Fibroblast of villous mesenchyme (primary cell): ENCODE measurements at places on chromosomes 1 and 21.
A peak's percentile ranks its signal among the peaks of the same experiment; 100 is the strongest.

GRCh38 chr1:22611530-22611947 is 24.9 kb upstream of the C1QA start:
- DNase-seq: peak; percentile 63

DNA sequence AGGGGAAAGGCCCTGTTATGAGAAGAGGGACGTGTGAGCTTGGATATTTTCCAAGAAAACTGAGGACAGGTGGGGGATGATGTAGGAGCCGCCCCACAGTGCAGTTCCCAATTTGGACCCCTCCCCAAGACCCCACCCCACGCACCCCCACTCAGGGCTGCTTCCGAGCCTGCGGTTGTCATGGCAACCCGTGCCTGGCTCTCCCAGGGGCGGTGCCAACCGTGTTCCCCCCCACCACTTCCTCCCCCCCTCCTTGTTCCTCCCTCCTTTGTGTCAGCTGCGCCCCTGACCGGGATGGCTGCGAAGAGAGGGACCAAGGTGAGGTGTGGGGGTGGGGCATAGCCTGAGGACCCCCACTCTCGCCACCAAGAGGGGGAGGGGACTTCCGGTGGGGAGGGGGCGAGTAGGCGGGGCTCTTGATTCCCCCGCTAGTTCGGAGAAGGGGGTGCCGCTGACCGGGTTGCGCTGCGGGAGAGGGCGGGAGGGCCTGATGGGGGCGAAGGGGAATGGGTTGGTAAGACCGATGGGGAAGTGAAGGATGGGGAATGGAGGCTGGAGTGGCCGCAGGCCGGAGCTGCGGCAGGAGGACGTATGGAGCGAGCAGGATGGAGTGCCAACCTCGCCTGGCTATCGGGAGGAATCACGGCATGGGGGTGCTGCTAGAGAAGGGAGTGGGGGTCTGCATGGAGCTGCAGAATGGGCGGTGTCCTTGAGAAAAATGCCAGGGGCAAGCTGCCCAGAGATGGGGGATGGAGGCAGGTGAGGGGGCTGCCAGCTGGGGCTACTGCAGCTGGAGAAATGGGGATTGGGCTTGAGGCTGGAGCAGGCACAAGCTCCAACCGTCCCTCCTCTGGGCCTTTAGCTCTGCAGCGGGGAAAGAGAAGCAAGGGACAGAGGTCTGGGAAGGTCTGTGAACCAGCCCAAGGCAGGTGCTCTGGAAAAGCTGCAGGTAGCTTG is 953 bp downstream of the TRIM46 start:
- DNase-seq: no peak

GRCh38 chr21:46211786-46212720 is 16.5 kb downstream of the LSS start:
- no peak for DNase-seq

GRCh38 chr1:19360016-19360415 is 47.9 kb downstream of the SLC66A1 start:
- DNase-seq: no peak

DNA sequence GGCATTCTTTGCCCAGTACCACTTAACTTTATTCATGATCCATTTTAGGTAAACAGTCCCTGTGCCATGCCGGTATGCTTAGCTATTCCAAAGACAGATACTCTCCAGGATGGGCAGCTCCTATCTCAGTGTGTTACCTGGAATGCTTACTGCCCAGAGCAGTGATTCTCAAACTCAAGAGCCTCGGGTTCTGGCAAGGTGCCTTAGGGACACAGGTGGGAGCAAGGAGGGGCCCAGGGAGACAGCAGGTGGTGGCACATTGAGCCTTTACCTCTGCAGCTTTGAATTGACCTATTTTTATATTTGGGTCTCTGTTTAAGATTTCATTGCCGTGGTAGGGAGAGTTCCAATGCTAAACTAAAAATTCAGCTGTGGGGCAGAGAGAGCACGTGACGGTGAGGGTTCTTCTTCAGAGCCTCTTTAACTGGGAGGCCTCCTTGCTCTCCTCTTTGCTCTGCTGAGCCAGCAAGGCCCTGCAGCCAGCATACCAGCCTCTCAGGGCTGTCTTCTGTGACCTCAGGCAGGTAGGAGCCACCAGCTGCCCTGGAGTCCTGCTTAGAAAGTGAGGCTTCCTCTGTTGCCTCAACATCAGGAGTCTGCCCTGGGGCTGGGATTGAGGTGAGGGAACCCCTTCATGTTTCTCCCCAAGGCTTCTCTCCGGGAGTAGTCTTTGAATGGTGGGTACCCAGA is 20.2 kb downstream of the PHGDH start:
- no peak for DNase-seq

- peak; percentile 56 for DNase-seq
These were observed 12.4 kb downstream of the TMCC2 start for GRCh38 chr1:205240118-205240517.

DNA sequence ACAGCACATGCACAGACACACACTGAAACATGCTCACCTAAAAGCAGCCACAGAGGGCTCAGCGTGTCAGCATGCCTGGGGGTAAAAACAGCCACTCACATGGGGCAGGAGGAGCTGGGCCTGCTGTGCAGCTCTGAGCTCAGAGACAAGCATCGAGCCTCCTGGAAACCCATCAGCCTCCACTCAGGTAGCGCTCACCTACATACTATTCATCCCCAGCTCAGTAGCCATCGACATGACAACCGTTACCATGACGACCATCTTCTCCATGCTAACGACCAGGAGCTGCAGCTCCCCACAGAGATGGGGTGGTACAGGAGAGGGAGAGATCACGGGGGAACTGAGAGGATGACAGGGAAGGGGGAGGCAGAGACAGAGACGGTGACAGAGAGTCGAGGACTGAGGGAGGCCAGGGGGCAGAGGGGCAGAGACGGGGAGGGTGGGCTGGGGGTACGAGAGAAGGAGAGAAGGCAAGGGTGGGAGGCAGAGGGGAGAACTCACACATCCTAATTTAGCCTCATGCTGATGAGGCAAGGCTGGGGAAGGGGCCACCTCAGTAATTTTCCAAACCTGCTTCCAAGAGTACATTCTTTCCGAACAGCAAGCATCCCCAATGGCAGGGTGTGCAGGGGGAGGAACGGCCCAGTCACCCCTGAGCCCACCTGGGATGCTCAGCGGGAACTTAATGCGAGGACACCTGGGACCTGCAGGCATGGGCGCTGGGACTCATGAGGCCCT is 28.4 kb downstream of the SDC3 start:
- no peak for DNase-seq

- no peak for DNase-seq
These were observed 541.0 kb upstream of the ZRANB2 start for GRCh38 chr1:71621785-71622184.

GRCh38 chr1:91515994-91516393 is 15.3 kb downstream of the CDC7 start:
- no peak for DNase-seq

- no peak for DNase-seq
These were observed 22.4 kb downstream of the PRCC start for GRCh38 chr1:156789621-156790318.

DNA sequence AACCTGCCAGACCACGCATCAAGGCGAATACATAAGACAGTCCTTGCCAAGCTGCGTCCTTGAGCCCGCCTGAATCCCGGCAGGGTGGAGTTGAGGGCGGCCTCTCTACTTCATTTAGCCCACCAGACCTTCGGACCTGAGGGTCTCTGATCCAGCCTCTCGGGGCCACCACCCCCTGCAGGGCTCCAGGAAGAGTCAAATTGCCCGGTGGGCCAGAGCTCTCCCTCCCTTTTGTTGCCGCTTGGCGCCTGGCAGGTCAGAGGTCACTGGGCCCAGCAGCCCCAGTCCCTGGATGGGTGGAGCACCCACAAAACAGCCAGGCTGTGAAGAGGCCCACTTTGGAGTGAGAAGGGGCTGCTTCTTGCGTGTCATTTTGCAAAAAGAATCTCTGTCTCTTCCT is 9.0 kb downstream of the GNG4 start:
- no peak for DNase-seq

DNA sequence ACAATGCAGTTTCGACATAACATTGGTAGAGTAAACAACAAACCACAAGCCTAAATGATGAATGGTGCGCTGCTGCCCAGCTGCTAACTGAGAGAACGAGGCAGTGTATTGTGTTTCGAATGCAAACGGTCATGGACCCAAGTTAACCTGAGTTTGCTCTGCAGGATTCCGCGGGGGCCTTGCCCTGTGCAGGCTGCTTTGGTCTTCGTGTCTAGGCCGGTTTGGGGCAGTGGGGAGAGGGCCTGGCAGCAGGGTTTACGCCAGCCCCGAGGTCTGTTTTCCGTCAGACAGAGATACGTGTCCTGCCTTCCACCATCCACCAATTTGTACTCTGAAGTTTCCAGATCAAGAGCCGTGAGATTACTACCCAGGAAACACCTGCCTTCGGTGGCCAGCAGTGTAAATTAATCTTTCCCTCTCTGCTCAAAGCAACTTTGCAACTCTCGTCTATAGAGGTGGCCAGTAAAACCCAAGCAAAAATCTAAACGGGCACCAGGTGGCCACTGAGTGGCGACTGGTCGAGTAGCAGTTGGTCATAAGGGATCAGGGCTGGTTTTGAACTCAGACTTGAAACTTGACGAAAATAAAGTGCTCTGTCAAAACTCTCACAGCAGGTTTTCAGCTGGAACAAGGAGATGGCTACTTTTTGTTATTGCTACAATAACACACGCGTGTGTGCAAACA is 6.3 kb upstream of the PRDM15 start:
- DNase-seq: peak; percentile 37

DNA sequence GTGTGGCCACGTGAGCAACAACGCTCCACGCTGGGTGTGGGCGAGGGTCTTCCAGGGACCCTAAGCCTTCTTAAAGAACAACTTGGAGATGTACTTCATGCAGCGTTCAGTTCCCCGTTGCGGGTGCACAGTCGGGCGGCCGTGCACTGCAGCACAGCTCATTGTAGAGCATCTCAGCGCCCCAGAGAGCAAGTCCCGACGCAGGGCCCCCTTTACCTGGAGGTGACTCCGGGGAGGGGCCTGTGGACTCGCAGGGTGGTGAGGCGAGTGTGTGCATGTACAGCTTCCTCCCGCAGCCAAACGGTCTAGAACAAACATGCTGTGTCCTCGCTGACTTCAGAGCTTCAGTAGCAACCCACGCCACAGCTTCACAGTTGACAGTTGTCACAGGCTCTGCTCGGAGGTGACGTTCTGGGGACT is 19.5 kb downstream of the RRP1 start:
- DNase-seq: no peak

- no peak for DNase-seq
These were observed 228.6 kb upstream of the LYPLAL1 start for GRCh38 chr1:218945050-218945449.

DNA sequence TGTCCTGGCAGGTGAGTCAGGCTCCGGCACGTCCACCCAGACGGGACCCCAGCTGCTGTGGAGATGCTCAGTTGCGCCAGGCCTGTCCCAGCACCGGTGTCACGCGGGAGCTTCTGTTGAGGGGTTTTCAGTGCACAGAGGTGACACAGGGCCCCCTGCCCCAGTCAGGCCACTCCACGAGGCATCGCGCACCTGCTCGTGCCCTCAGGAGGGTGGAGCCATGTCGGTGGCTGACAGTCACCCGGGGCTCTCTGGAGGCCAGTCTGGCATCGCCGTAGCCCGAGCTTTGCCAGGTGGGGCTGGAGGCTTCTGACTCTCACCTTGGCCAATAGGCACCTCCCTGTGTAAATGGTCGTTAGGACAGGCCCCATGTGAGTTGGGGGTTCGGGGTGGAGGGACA is 11.1 kb downstream of the TMEM240 start:
- DNase-seq: no peak

DNA sequence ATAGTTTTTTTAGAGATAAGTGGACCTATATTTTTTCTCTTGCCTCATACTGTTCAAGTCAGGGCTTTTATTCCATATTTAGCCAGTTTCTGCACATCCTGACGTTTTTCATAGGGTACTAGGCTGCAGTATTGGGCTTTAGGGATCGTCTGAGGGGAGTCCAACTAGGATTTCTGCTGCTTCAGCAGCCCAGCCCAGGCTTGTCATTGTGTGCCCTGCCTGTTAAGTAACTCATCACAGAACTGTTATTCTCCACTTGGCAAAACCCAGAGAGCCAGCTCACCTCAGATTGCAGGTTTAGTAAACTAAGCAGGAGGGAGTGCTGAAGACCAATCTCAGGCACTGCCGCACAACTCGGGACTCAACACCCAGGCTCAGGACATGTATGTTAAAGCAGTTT is 2.8 kb downstream of the GALNT2 start:
- DNase-seq: no peak

DNA sequence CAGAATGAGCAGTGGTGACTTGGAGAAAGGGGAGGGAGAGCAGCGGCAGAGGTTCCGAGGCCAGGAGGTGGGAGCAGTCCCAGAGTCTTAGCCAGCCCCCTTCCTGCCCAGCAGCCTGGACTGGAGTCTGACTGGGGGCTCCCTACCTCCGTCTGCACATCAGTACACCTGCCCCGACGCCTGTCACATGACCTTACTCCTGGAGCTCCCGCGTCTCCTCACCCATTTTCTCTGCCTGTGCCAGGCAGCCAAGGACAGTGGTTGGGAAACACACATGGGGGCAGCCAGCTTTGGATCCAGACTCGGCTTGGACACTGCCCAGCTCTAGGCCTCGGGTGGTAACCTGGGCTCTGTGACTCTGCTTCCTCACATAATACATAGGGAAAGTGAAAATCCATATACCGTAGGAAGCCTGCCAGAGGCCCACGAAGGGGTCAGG is 16.9 kb downstream of the ACTRT2 start:
- no peak for DNase-seq

- DNase-seq: no peak
These were observed 180.9 kb upstream of the PRMT6 start for GRCh38 chr1:106875622-106876021.

- DNase-seq: peak; percentile 63
These were observed 10.1 kb downstream of the HSPG2 start for GRCh38 chr1:21926814-21927532.

DNA sequence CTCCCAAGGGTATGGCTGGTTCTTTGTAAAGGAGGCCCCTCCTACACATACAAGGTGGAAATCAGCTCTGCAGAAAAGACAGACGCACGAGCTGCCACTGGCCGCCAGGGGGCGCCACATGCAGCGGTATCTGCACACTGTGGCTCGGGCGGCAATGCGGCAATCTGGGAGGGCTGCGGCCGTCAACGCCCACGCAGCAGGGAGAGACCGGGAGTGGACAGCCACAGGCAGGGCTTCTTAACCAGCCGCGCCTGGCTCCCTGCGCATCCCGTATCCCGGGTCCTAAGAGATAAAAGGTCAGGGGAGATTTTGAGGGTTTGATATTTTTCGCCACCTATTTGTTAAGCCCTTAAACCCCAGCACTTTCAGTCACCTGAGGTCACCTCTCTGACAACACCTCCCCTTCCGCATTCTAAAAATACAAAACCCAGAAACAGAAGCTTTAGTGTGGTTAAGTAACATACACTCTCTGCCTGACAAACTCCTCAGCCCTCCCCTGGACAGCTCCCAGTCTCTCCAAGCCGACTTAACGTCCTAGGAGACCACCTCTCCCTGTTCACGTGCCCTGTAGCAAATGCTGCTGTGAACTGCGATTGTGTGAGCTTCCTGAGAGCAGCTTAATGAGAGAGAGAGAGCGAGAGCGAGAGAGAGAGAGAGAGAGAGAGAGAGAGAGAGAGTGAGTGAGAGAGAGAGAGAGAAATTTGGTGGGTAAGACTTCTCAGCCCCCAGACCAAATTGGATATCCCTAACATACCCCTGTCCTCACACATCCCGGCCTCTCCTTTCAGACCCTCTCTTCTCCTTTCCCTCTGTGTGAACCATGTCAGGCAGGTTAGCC is 13.5 kb upstream of the KCNA2 start:
- DNase-seq: peak; percentile 52
